ENCODE measurements at places on chromosomes 5 and 9.
A peak's percentile ranks its signal among the peaks of the same experiment; 100 is the strongest.

- no peak for DNase-seq
Observed at GRCh38 chr5:114467729-114468128, 105.9 kb downstream of the KCNN2 start.

- no peak for DNase-seq
Observed at GRCh38 chr5:134958755-134959154, 9.0 kb upstream of the CATSPER3 start.

GRCh38 chr5:135119481-135119880 lies 85.5 kb upstream of the PITX1 start:
- no peak for DNase-seq

DNA sequence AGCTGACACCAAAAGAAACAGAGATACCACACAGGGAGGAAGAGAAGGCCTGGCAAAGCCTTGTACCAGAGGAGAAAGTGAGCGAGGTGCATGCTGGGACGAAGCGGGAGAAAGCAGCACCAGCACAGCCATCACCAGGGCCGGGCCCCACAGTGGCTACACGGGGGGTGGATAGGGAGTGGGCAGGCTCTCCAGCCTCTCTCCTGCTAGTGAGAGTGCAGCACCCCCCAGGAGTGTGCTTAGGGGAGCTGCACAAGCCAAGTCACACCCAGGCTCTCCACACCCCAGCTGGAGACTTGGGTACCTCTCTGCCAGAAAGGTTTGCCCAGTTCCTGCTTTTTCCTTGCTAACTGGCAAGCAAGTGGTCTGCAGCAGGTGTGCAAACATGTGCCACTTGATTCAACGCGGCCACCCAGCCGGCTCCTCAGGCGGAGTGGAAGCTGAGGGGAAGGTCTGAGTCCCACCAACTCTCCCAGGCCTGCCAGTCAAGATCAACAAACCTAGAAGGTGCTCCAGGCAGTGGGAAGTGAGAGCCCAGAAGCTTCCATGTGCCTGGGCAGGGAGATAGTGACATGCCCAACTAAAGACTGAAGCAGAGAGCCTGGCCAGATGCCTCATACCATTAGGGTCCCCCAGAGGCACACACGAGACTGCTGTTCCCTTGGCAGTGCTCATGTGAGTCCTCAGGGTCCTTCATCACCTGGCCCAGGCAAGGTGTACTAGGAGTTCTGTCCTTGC lies 39.9 kb downstream of the BICD2 start:
- DNase-seq: no peak

GRCh38 chr5:57777174-57777581 lies 294.6 kb upstream of the ACTBL2 start:
- no peak for DNase-seq

GRCh38 chr5:169190849-169191248 lies 110.1 kb downstream of the SLIT3 start:
- no peak for DNase-seq

DNA sequence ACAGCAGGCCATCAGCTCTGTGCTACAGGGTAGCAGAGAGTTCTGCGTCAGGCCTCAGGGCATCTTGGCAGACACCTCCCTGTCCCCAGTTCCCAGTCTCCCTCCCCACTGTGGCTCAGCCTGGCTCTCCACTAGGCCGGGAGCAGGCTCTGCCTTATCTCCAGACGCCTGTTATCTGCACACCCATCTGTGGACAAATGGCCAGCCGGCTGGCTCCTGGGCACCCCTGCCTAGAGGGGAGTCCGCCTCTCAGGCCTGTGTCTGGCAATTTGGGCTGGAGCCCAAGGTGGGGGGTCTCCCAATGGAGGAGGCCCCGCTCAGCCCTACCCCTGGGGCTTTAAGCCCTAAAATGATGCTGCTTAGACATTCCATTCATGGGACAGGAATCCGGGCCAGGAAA lies 39.2 kb upstream of the HAND1 start:
- DNase-seq: no peak

GRCh38 chr5:149731617-149732323 lies 1.7 kb downstream of the PPARGC1B start:
- peak; percentile 49 for DNase-seq

- no peak for DNase-seq
Observed at GRCh38 chr5:121164632-121165031, 687.0 kb upstream of the FTMT start.

GRCh38 chr9:111525056-111525977 lies at the start of gene ZNF483:
Gene ZNF483 (plus strand): TSS chr9:111525179. CDS start chr9:111527396, 2,217 bp downstream.
- peak; percentile 49 for DNase-seq

- DNase-seq: no peak
Observed at GRCh38 chr5:74240783-74241750, 399.5 kb downstream of the ENC1 start.

GRCh38 chr9:20837166-20837565 lies 153.1 kb downstream of the FOCAD start:
- no peak for DNase-seq

- DNase-seq: no peak
Observed at GRCh38 chr9:134419684-134420076, 93.4 kb downstream of the RXRA start.

DNA sequence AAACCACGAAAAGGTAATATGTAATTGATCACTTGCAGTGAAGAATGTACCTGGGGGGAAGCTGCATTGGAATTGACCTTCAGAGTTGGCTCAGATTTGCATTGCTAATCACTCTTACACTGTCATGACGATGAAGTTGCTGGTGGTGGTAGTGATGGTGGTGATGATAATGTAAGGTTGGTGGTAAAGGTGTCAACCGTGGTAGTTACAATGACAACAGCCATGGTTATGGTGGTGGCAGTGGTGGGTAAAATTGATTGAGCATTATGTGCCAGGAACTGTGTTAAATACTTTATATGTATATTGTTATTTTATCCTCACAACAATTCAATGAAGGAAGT lies 282.4 kb downstream of the NR3C1 start:
- DNase-seq: no peak

- DNase-seq: no peak
Observed at GRCh38 chr9:76756941-76757673, 7.1 kb upstream of the PCA3 start.

GRCh38 chr9:90521811-90522570 lies 120.6 kb downstream of the DIRAS2 start:
- no peak for DNase-seq

GRCh38 chr5:176415240-176415951 lies 943 bp downstream of the CLTB start:
- DNase-seq: no peak

All from stimulated activated naive B cell treated with anti-CD40 and anti-IgM and Interleukin-4, amounts not matched to agents 10 μg/mL and 1 μg/mL and 100 μg/mL, for 72 hours (primary cell).